Hepatocyte (in vitro differentiated cells): ENCODE measurements at places on chromosomes 3 and 15. TPM values are rescaled to one million over a fixed set of nuclear protein-coding genes. Genes with fewer than 3 reads are reported as not detected.

HES1 gene
- polyA plus RNA-seq: 131 and 142 TPM in 2 replicates

DNA sequence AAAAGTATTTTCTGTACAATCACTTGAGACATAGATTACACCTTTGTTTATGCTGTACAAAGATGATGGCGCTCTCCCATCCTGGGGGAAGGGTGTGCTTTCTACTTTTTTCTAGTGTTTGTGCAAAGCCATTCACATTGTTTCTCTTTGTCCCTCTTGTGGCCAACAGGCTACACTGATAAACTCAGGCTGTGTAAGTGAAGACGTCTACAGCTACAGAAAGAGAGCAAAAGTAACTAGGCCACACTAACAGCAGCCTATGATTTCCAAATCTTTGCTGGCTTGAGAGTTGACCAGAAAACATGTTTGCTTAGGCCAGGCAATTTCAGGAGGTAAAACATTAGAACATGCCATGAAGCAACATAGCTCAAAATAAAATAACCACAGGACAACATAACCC lies 75.1 kb downstream of the FOXB1 start:
- no peak for DNase-seq

DNA sequence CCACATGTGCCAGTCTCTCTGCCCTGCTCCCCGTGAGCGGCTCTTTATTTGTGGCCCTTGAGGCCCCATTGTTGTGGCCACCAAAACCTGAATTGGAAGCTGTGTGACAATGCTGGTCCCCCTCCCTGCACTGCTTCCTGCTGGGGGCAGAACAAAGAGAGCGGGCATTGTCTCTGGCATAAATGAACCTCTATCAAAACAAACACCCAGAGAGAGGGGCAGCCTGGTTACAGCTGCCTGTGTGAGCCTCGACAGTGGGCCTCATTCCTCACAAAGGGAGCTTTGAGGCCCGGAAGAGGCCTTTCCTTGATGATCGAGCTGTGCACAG lies 152.9 kb downstream of the IGF1R start:
- no peak for DNase-seq

- DNase-seq: no peak
Measured at GRCh38 chr15:50355980-50356379, 982 bp upstream of the GABPB1 start.

SLC22A13 gene
- polyA plus RNA-seq: 0.33 TPM in 1 of 2 replicates, not detected in the other

MOBP gene
- polyA plus RNA-seq: 0.17 TPM in 1 of 2 replicates, not detected in the other

DNA sequence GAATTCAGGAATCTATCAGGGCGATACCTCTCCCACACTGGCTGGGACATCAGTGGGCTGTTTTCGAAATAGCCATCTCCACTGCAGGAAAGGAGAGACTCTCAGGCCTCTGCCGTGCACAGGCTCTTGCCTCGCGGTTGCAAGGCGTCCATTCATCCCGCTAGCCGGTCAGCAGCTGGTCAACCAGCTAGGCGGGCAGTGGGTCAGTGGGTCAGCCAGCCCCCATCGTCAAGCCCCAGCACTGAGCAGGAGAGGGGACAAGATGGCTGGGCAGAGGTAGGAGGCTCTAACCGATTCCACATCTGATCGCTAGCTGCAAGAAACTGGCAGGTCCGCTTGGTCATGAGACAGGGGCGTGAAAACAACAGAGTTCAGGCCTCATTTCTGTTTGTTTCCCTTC lies 45.1 kb downstream of the MUC4 start:
- no peak for DNase-seq

DNA sequence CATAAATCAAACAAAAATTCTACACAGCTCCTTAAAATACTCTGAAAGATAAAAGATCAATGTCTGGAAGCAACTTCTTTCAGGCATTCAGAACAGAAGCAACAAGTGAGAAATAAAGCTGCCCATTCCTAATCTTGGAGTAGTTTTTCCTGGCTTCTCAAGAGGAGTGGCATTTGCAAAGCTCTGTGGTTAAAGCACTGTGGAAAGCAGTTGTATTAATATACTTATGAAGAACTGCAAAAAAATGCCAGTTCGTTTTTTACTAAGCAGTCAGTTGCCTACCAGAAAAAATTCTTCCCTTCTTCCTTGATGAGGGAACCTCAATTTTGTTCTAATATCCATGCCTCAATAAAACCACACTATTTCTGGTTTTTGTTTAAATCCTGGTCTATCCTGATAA lies 197.8 kb downstream of the TNIK start:
- DNase-seq: no peak

DNA sequence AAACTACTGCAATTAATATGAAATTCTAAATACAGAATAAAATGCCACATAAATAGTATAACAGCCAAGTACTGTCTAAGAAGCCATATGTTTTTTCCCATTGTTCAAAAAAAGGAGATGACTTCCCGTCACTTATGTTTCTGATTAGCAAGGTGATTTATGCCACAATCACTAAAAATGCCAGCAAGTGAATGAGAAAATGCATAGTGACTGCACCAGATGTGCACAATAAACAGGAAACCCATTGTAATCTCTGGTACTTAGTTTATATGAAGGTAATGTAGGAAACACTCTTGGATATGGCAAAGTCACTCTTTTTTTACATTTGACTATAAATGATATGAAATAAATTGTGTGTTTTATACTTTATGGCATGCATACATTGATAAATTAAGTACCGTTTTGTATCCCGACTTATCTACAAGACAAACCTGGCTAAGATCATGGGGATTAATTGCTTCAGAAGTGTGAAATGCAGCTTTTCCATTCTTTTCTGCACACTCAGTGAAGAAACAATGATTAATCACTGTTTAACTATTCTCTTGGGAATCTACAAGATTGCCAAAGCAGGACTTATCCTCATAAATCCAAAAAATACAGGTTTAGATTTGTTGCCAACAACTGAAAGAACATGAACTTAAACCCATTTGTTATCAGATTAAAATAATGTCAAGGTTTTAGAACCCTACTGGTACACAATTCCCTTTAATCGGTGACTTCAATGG lies 164.5 kb downstream of the TBC1D5 start:
- DNase-seq: no peak

DNA sequence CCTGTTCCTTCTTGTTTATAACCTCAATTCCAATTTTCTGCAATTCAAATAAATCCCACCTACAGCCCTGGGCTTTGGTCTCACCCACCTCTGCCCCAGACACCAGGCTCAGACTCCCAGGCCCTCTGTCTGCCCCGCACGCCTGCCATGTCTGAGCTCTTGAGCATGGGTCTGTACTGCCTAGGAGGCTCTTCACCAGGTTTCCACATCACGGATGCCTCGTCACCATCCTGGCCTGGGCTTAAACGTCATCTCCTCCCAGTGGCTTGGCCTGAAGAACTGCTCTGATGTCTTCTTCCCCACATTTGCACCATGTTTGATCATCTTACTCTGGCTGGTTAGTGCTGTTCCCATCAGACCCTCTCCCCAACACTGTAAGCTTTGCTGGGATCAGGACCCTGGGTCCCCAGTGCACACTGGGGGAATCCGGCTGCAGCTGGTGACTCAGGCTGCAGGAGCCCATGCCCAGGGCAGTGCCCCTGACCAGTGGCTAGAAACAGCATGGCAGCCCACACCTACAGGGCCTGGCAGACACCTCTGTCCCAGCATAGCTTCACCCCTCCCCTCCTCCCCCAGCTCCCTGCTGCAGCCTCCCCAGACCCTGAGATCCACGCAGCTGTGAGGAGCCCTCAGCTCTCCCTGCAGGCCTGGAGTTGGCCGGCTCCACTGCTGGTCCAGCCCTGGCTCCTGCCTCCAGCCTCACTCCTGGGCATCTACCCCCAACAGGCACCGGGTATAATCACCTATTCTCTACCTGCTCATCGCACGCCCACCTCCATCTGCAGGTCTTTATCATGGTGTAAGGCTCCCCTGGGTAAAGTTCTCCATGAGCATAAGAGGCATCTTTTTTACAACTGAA lies 162.8 kb upstream of the NSMCE3 start:
- DNase-seq: no peak

DNA sequence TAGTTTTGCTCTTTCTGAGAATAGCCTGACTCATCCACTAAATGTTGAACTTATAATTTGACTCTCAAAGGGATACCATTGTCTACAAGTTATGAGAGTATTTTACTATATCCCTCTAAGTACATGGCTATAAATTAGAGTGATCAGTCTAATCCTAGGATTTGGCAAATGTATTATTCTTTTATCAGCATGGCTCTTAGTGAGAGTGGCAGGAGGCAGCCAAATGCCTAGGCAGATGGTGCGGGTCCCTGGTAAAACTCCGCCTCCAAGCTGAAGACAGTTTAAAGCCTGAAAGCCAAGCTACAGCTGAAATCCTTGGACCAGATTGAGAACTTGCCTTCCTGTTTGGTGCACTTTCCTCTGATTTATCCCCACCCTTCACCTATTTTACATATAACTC lies 631.8 kb downstream of the SQOR start:
- DNase-seq: no peak

NOX5 gene
- not detected in 2 replicates for polyA plus RNA-seq

DNA sequence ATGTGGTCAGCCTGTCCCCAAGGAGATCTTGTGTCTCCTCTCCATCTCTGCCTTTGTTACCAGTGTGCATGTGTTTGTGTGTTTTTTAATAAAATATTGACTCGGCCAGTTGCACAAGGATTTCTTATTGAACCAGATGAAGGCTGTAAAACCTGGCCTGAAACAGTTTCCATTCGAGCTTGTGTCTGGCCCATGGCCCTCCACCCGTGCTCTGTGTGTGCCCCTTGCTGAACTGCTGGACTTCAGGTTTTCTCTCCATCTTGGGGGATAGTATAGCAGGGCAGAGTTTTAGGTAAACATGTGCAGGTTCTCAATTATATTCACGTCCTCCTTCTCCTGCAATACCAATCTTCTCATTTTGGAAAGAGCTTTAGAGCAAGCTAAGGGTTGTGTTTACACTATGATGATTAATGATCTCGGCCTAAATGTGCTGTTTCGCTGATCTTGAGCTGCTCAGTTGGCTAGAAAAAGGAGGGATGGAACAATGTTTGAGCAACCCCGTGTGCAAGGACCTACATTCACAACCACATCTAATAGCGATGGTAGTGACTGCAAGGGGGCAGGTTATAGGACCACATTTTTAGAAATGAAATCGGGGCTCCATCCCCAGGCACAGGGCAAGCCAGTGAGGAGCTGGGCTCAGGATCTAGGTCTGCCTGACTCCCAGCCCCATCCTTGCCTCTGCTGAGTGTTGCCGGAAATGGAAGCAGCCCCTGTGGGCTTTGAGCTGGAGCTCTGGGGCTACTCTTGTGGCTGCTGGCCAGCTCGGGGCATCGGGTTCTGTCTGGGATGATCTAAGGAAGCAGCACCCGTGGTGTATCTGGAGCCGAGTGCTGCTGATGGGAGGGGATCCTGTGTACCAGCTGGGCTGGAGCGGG lies 47.7 kb downstream of the CMTM6 start:
- DNase-seq: no peak

KLHL40 gene
- not detected in 2 replicates for polyA plus RNA-seq

DNA sequence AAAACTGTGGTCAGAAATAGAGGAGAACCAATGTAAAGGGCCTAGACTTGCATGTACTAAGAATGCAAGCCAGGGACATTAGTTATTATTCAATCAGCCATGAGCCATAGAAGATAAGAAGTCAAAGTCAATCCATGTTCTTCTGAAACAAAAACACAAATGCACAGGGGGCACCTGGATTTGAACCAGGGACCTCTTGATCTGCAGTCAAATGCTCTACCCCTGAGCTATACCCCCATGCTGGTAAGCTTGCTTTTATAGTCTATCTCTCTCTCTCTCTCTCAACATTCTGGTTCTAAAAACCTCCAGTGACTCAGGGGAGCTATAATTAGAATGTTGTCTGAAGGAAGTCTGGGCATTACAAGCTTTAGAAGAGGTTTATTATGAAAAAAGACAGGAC lies 85.6 kb upstream of the ACP3 start:
- peak; percentile 67 for DNase-seq

GRCh38 chr15:79213650-79214049 lies 68.9 kb upstream of the ANKRD34C start:
- no peak for DNase-seq

GRCh38 chr3:122754929-122755328 lies 38.7 kb downstream of the HSPBAP1 start:
- peak; percentile 65 for DNase-seq

DPPA2 gene
- not detected in 2 replicates for polyA plus RNA-seq

- DNase-seq: no peak
Measured at GRCh38 chr15:26521691-26522198, 251.1 kb downstream of the GABRB3 start.

GALK2 gene
- 20.1 and 25.3 TPM in 2 replicates for polyA plus RNA-seq

SELENOK gene
- 155 and 163 TPM in 2 replicates for polyA plus RNA-seq

GRCh38 chr15:74265046-74265639 lies 29.0 kb downstream of the CCDC33 start:
- DNase-seq: peak; percentile 79

DNA sequence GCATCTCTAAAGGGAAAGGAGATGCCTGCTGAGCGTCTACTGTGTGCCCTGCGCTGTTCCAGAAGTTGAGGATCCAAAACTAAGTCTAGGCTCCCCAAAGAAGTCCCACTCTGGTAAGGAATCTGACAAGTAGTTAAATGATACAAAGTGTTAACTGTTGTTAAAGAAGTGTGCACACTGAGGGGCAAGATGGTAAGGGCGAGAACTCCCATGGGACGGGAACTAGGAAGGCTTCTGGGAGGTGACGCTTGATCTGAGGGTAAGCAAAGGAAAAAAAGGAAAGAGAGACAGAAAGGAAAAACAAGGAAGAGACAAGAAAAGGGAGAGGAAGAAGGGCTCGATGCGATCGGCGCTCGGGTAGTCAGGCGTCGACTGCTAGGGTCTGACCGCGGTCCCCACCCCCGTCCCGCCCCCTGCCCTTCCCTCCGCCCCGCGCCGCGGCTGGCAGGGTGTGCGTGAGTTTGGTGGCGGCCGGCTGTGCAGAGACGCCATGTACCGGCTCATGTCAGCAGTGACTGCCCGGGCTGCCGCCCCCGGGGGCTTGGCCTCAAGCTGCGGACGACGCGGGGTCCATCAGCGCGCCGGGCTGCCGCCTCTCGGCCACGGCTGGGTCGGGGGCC lies at the start of gene LACTB:
LACTB (plus strand) TSS at position 480 of the 620 bp plus-strand sequence; CDS start at position 491, 11 bp downstream.
- peak; percentile 96 for DNase-seq

DNA sequence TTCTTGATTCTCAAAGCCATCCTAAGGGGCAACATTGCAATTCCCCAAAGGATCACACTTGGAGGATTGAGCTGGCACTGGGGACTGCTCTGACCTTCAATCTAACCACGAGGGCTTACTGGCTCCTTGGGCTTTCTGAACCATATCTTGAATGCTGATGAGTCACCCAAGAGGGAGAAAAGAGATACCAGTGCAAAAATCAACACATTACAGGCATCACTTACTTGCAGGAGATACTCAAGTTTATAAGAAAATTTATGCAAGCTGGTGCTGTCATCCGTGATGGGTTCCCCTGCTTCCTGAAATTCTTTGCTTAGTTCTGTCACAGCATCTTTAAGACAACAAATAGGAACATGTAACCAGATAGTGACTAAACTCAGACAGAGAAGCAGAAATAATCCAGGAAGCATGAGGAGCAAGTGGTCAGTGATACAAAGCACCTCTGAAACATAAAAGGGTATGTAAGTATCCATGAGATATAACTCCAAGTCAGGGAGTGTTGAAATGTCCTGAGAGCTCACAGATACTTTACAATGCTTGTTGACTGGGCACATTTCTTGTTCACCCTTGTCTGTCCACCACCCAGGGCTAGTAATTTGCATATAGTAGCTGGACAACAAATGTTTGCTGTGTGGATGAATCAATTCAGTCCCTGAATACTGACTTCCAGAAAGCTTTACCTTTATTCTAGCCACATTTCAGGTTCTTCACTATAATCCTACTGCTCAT lies 14.1 kb downstream of the FYCO1 start:
- no peak for DNase-seq
